Stimulated activated CD4-positive, alpha-beta T cell treated with anti-CD3 and anti-CD28 coated beads, Interleukin-15, amount 100 ng/mL, for 48 hours (primary cell): ENCODE measurements at places on chromosomes 3 and 15.

- DNase-seq = no peak
Measured at GRCh38 chr15:81054236-81054635, 53.5 kb downstream of the TLNRD1 start.

DNA sequence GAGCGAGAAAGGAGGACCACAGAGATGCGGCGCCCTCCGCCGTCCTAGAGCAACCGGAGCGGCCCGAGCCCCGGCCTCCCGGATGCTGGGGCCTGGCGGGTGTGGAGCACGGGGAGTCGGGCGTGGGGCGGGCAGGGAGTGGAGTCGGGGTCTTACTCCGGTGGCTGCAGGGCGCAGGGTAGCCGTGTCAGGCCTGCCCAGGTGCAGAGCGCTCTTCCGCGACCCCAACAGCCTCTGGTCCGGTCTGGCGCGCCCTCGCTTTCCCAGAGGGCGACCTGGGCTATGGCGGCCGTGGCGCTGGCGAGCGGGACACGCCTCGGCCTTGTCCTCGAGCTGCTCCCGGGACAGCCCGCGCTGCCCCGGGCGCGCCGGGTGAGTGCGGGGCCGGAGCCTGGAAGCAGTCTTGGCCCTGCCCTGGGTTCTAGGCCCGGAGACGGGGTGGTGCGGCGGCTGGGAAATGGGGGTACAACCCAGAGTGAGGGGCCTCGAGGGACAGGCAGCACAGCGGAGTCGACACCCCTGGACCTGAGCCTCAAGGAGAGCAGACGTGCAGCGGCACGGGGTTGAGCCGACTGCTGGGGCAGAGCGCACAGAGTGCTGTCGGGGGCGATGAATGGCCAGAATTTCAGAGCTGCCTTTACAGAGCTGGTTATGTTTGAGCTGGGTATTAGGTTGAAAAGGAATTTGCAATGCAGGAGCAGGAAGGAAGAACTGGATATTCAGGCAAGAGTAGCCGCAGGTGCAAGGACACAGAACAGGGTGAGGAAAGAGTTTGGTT is at the start of gene ZNF662:
Gene ZNF662, plus strand, starts transcription at position 73 of the 778 bp plus-strand sequence. CDS start 1,973 bp downstream, outside the sequence.
- DNase-seq = no peak

- DNase-seq = no peak
Measured at GRCh38 chr15:47932261-47932660, 188.5 kb upstream of the SLC24A5 start.

GRCh38 chr3:149299938-149300801 is 33.3 kb downstream of the TM4SF18 start:
- no peak for DNase-seq

DNA sequence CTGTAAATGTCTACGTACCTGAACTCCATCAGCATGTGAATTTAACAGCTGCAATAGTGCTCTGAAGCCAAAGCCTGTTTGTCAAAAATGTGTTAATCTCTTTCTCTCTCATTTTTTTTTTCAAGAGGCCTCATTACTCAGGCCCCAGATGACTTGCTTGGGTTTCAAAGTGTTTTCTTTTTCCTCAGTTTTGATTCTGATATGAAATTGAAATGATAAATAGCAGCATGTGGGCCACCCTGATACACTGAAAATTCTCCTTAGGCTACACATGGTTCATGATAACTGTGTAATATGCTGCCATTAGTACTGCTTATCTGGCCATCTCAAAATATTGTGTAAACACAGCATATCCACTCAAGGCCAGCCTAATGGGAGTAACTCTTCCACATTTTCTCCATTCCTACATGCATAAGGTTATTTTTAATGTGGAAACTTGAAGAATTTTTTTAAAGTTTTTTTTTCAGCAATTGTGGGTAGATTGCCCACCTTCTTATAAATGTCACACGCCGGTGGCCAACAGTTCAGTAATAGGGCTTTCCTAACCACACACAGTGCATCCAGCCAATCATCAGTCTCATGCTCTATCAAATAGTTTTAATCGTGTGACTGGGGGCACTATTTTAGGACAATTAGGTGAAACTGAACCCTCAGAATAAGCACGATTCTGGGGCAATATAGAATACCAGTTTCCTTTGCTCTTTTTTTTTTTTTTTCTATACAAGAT is 13.1 kb upstream of the DENND4A start:
- no peak for DNase-seq

DNA sequence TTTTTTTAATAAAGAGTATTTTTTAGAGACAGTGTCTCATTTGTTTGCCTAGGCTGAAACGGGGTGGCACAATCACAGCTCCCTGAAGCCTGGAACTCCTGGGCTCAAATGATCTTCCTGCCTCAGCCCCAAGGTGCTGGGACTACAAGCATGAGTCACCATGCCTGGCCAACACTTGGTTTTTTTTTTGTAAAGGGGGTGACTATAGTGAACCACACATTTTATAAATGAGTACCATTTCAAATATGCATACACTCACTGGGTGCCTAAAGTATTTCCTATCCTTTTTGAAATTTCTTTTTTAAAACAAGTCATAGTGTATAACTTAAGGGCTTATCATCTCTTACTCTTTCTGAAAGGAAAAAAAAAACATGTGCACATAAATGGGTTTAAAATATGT is 325.2 kb upstream of the MEIS2 start:
- no peak for DNase-seq

- no peak for DNase-seq
Measured at GRCh38 chr3:170745211-170745718, 124.7 kb downstream of the RPL22L1 start.

GRCh38 chr3:46565607-46566039 is 479 bp downstream of the LRRC2 start:
- no peak for DNase-seq

- DNase-seq = no peak
Measured at GRCh38 chr3:73614419-73614818, 10.3 kb downstream of the PDZRN3 start.

DNA sequence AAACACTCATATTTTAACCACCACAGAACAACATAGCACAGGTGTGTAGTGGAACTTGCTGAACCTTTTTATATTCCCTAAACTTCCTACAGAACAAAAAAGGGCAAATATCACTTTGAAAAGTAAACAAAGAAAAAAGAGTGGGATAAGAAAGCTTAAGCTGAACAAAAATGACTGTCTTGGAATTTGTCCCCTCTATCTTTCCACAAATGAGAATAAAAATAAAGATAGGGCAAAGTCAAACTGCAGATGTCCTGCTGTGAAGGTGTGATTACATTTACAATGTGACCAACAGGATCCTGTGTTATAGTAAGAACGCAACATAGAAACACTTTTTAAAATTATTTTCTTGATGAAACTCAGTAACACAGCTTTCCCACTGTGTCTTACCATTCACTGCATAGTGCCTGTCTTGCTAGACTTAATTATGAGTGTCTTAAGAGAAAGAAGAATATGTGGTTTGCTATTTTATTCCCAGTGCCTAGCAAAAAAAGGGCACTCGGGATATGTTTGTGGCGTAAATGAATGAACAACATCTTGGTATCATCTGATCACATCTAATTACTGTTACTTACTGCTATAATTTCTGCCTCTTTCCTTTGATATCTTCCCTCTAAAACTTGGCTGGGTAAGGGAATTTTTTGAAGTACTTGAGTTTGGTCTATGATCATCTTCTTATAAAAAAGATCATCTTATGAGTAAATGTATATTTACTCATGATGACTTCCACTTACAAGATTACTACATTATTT is 67.5 kb downstream of the DENND4A start:
- no peak for DNase-seq

- no peak for DNase-seq
Measured at GRCh38 chr15:40242213-40242599, 3.3 kb downstream of the PAK6 start.

DNA sequence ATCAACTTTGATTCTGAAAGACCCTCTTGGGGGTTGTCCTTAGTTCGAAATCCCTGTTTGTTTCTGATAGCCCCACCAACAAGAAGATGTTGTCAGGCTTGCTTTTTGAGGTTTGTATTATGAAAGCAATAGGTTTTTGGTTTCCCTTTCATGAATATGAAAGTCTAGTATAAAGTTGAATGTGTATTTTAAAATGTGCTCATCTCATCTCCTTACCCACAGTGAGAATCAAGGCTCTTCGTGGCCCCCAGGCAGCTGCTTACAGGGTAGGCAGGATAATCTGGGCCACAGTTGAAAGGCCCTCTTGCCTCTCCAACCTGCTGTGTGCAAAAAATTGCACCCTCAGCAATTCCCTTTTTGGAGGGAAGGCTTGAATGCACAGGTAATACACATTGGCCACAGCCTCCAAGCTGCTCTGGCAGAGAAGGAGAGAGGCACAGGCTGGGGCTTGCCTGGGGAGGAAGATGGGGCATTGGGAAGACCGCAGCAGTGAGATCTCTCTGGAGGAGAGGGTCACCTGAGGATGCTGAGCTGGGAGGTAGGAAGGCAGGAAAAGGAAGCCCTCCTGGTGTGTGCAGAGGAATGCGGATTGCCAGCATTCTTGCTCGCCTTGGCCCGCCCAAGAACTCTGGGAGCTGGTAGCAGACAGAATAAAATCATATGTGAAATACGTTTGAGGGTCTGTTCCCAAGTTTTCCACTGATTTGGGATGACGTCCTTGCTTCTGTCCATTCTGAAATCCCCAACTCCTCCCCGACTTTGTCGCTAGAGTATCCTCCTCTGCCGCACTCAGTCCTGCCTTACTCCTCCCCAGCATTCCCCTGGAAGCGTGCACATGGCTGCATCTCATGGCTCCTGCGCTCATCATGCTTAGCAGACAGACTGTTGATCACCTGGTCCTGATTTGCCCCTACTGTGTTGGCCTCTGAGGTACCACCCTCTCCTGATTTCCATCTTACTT is 196.4 kb downstream of the RPLP1 start:
- no peak for DNase-seq

DNA sequence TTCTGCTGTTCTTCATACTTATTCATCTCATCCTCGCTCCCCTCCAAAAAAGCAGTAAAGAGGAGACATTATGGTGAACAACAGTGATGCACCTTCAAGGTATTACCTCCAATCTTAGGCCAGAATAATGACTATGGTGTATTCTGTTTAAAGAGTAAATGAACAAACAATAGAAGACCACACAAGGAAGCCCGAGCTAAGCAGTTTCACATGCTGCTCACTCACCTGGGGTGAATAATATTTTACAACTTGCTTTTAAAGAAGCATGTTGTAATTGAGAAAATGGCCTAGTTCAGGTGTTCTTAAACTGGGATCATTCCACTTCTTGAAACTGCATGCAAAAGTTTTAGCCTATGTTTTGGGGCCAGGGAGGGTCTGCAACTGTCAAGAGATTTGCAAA is 581.2 kb downstream of the FOXP1 start:
- no peak for DNase-seq

DNA sequence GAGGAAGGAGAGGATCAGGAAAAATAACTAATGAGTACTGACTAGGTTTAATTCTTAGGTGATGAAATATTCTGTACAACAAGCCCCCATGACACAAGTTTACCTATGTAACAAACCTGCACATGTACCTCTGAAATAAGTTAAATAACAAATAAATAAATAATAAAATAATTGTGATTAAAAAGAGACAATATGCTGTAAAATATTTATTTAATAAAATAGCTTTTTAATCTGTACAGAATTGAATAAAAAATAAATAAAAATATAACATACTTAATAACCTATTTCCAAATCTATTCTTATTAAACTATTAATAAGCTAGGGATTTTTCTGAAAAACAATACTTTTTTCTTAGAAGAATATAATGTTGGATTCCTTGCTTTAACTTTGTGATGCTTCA is 355.6 kb downstream of the CNTN6 start:
- no peak for DNase-seq

DNA sequence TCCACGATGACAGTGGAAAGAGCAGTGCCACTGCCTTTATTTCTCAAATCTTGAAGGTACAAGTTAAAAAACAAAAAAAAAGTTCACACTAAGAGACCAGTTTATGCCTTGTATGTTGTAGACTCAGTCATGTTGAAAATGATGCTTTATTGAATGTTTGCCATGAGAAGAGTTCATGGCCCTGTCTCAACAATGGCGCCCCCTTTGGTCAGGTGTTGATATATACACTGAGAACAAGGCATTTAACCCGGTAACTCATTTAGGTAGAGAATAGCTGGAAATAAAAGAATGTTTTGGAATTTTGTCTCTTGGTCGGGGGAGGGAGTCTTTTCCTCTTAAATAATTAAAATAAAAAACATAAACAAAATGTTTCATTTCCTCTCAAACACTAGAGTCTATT is 145.6 kb upstream of the SLC2A2 start:
- DNase-seq = no peak

DNA sequence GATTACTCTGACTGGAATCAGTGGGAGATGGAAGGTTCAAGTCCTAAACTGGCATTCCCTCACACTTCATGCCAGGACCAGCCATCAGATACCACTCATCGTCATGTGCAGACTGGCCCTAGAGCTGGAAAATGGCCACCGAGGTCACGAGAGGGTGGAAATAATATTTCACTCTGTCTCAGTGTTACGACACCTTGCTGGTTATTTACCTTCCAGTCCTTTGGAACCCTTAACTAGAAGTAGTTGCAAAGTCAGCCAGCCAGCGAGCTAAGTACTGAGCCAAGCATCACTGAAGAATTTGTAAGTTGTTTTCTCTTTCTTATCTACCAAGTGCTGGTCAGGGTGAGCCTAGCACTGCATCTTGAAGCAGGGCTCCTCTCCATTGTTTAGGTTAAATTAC is 309.9 kb upstream of the RASGRP1 start:
- no peak for DNase-seq

DNA sequence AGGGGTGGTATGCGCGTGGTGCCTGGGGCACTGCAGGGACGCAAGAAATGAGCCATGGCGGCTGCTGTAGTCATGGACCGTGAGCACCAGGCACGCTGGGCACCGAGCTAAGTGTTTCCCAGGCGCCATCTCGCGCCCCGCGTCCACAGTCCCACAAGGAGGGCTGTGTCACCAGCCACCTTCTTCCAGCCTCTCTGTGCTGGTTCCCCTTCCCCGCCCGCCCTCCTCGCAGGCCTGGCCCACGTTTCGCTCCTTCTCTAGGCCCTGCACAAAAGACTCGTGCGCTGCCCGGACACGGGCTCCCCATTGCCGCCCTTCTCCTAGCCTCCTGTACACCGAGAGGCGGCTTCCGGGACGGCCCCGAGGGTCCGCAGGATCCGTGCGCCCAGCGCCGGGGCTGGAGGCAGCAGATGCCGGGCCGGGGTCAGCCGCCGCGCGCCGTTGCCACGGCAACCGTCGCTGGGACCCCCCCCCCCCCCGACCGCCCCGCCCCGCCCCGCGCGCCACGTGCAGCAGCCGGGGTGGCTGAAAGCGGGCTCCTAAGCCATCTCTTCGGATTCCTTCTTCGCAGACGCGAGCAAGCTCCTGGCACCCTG is 113.4 kb downstream of the SRGAP3 start:
- DNase-seq = no peak

DNA sequence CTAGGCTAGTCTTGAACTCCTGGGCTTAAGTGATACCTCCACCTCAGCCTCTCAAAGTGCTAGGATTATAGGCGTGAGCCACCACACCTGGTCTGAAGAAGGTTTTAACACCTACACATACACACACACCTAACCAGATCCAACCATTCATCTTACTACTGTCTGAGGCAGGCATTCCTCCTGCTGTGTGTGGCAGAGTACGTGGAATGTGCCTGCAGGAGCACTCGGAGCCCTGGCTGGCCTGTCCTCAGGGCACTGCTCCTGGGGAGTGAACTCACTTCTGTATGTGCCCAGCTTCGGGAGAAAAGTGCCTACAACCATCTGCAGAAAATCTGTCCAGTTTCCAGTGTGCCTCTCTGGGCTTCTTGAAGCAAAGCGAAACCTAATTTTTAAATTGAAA is 58.2 kb upstream of the LIMD1 start:
- no peak for DNase-seq

GRCh38 chr3:189838291-189838690 is 207.1 kb downstream of the TP63 start:
- no peak for DNase-seq
